CD4-positive, CD25-positive, alpha-beta regulatory T cell (primary cell): ENCODE measurements at places on chromosomes 5 and 9.

GRCh38 chr5:132815454-132815853 lies 2.4 kb downstream of the SOWAHA start:
- DNase-seq = no peak

- DNase-seq = no peak
Measured at GRCh38 chr5:35884191-35884769, 27.6 kb downstream of the IL7R start.

GRCh38 chr5:84430863-84431663 lies 46.4 kb upstream of the EDIL3 start:
- no peak for DNase-seq

DNA sequence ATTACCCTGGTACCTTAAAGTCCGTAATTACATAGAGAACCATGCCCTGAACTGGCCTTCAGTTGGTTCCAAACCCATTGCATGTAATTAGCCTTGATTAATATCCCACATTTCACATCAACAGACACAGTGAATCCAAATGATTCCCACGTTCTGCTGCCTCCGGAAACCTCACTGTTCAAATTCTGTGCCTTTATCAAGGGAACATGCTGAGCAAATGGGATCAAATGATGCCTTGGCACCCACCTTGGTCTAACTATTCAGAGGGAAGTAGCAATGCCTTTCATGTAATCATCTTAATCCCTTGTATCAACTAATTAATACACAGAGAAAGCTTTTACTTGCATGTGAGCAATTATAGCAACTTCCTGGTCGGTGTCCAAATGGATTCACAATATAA lies 100.6 kb downstream of the EFNA5 start:
- DNase-seq = no peak

DNA sequence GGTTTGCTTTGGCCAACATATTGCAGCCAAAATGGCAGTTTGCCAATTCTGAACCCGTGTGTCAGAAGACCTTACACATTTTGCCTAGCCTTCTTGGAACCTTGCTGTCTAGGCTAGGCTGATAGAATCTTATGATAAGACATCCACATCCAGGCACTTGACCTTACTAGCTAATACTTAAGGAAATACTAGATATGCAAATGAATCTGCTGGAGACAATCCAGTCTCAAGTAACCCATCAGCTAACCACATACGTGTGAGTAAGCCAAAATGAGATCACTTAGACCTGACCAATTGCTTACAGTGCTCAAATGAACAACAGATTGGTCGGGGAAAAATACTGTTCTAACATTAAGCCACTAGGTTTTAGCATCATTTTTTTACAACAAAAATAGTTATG lies 1504.6 kb upstream of the CDH9 start:
- DNase-seq = no peak

GRCh38 chr9:126623667-126624478 lies 10.1 kb downstream of the LMX1B start:
- no peak for DNase-seq

- DNase-seq = no peak
Measured at GRCh38 chr5:30392897-30393296, 800.6 kb upstream of the CDH6 start.

- no peak for DNase-seq
Measured at GRCh38 chr5:34012791-34013190, 4.9 kb upstream of the AMACR start.

- no peak for DNase-seq
Measured at GRCh38 chr5:123294544-123294943, 128.7 kb downstream of the CEP120 start.

DNA sequence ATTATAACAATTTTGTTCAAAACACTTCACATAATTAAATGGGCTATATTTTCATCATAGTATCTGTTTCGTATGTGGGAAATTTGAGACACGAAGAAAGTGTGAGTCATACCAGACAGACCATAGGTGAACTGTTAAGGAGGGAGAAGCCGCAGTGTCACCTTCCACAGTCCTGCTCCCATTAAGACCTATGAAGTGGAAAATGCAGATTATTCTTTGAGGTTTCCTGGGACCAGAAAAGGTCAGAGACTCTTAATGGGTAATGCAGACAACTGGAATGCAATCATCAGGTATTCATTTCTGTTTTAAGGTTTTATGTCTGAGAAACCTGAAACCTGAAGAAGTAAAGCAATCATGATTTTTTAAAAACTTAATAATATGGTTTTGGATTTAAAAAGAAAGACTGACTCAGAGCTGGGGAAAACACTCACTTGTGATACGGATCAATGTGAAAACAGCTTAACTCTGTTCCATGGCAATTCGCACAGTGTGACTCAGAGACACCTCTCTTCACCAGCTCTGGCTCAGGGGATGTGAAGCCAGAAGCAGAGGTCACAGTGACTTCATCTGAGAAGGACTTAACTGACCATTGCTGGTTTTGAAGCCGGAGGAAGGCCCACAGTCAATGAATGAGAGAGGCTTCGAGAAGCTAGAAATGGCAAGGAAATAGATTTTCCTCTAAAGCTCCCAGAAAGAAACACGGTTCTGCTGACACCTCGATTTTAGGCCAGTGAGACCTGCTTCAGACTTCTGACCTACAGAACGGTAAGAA lies 17.2 kb upstream of the GCNT1 start:
- no peak for DNase-seq

GRCh38 chr9:259405-260404 lies 45.0 kb downstream of the DOCK8 start:
- DNase-seq = no peak

- DNase-seq = peak; percentile 52
Measured at GRCh38 chr5:32020271-32020670, 153.8 kb downstream of the GOLPH3 start.

- DNase-seq = no peak
Measured at GRCh38 chr5:134638760-134639201, 6.2 kb upstream of the SAR1B start.

DNA sequence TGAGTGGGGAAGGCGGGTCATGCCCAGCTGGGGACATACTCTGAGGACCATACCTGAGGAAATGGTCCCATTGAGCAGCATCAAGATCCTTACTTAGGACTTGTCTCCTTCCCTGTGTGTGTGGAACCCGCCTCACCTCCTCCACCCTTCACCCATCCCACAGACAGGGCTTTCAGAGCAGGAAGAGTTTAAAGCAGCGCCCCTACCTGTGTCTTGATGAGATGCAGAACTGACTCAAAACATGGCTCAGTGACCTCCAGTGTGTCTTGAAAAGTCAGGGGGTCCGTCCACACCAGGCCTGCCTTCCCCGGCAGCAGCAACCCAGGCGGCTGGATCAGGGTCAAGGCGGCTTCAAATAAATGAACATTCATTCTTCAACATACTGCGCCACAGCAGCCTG lies 38.4 kb downstream of the PLAC8L1 start:
- DNase-seq = no peak
